Stimulated activated naive CD8-positive, alpha-beta T cell treated with anti-CD3 and anti-CD28 coated beads, Interleukin-15, amount 100 ng/mL, for 72 hours (primary cell): ENCODE measurements at places on chromosomes 12 and 14.

- no peak for DNase-seq
Observed at GRCh38 chr12:13562915-13563742, 366.6 kb downstream of the EMP1 start.

- no peak for DNase-seq
Observed at GRCh38 chr12:55931780-55932550, 1.0 kb downstream of the DGKA start.

DNA sequence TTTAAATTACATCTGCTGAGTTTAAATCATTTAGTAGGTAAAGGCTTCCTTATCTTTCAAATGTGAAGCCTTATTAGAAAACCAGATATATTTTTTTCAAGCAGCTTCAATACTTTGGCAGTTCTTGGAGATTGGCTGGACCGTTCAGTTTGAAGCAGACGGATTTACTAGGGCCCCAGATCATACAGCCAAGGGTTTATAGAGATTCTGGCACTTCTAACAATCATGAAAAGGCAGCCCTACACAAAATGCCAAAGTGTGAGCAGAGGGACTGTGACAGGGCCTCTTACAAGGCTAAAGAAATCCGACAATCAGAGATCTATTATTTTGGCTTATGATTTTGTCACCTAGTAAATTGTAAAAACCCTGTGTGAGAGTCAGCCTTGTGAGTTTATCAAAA lies 162.8 kb upstream of the SLC38A2 start:
- no peak for DNase-seq

DNA sequence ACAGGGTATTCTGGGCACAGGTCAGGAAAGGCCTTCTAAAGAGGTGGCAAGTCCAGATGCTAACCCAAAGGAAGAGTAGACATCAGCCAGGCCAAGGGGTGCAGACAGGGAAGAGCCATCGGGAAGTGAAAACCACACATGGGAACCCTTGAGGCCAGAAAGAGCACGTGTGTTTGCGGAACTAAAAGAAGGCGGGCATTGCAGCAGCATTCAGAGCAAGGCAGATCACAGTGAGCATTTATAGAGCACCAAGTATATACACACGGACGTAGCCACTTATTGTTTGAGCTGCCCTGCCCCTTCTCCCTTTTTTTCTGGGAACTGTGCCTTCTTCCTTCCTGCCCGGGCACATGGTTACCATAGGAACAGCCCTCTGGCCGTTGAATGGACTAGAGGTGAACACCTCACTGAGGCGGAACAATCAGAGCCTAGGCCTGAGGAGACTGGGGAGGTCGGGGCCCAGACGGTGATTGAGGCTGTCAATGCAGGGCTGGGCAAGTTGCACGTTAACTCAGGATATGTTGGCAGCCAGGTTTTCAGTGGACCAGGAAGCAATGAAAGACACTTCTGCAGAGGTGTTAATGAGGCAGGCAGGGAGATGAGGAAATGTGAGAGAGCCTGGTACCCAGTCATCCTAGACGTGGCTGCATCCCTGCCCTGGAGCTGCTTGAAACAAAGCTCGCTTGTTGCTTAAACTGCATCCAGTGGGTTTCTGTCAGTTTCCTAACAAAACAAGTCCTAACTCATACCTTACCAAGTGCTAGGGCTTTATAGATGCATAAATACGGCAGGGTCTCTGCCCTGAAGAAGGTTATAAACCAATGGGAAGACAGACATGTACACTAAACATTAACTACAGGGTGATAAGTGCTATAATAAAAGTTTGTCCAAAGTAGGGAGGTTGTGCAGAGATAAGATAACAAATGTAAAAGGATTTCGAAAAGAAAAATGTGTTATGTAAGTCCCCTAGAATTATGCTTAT lies 34.2 kb downstream of the MOAP1 start:
- DNase-seq, result no peak

- peak; percentile 71 for DNase-seq
Observed at GRCh38 chr14:39229222-39229543, 4.5 kb upstream of the MIA2 start.

DNA sequence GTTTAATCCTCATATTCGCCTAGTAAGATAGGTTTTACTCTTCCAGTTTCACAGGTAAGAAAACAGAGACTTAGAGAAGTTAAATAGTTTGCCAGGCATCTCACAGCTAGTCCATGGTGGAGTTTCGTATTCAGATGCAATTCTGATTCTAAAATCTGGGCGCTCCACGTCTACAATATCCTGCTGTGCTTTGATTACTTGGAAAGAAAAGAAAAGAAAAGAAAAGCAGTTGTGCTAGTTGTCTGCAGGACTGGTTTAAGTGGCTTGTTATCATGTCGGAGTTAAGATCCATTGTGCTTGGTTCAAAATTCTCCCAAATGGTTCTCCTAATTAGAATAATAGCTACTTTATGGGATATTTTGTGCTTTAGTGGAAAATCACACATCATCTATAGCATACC lies 18.6 kb downstream of the AKAP3 start:
- DNase-seq, result no peak

GRCh38 chr14:99333841-99334635 lies 62.0 kb upstream of the BCL11B start:
- no peak for DNase-seq
